Adrenal gland (tissue), 19 donors: ENCODE measurements at places on chromosomes 12 and 14. TPM values are rescaled to one million over a fixed set of nuclear protein-coding genes. Genes with fewer than 3 reads are reported as not detected.
A peak's percentile ranks its signal among the peaks of the same experiment; 100 is the strongest.

GRCh38 chr14:101065696-101066694 is 162.5 kb upstream of the RTL1 start:
- DNase-seq = peak; percentile 17

The PZP gene
- 0.17 TPM for polyA plus RNA-seq

- DNase-seq = peak; percentile 61
Observed at GRCh38 chr12:1575408-1576401, 18.7 kb downstream of the FBXL14 start.

DNA sequence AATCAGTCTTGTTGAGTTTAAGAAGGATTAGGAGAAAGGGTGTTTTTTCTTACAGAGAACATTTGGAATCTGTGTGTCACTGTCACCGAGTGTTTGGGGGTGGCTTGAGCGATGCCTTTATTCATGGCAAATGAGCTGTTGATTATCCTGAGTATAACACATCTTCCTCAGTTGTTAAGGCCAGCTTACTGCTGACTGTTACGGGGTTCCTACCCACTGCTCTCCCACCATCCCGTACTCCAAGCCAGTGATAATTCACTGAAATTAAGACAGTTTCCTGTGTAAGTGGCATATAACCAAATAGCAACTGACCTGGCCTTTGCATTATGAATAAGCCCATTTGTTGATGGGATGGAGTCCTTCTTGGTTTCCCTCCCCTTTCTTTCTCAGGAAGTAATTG is 9.5 kb downstream of the ESRRB start:
- DNase-seq = no peak

GRCh38 chr14:95460647-95461478 is 55.6 kb downstream of the SYNE3 start:
- no peak for DNase-seq

DNA sequence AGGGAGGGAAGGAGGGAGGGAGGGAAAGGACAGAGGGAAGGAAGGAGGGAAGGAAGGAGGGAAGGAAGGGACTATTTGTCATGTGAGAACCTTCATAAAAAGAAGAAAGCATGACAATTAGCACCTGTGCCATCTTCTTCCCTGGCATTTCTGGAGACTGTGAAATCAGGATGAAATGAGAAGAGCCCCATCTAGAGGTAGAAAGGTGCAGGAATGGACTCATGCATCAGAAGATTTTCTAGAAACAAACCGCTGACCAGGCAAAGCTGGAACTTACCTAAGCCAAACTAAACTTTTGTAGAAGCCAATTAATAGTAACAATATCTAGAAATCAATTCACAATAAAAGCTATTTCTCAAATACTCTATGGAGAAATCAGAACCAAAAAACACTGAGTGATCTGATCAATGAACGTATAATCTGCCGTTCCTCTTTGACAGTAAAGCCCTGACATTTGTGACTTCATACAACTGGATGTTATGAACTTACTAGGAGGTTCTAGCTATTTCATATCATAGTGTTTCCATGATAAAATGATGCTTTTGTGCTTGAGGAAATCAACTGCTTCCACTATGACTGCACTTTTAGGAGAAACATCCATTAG is 24.4 kb upstream of the CRACR2A start:
- no peak for DNase-seq

GRCh38 chr12:72269491-72269890 is 2.7 kb upstream of the TRHDE start:
- DNase-seq = no peak

DNA sequence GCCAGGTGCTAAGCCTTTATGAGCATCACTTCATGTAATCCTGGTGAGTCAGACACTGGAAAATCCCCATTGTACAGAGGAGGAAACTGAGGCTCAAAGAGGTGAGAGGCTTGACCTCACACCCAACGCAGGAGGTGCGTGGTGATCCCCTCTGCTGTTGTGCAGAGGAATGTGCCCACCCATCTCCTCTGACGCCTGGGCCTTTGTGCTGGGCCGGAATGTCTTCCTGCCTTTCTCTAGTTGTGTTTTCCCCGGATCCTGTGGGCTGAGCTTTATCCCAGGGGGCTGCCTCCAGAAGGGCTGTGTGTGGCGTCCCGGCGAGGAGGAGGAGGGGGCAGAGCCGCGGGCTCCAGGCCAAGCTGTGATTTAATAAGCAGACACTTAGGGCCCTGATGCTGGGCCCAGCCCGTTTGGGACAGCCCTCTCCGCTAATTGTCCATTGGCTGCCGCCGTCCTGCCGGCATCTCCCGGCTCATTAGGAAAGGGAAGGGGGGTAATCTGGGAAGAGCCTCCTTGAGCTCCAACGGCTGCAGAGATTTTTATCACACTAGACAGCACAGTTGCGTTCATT is 653.6 kb downstream of the MED13L start:
- DNase-seq = no peak

GRCh38 chr12:97308576-97309198 is 153.9 kb upstream of the RMST start:
- no peak for DNase-seq

The GLI1 gene
- 4.4 TPM for polyA plus RNA-seq

DNA sequence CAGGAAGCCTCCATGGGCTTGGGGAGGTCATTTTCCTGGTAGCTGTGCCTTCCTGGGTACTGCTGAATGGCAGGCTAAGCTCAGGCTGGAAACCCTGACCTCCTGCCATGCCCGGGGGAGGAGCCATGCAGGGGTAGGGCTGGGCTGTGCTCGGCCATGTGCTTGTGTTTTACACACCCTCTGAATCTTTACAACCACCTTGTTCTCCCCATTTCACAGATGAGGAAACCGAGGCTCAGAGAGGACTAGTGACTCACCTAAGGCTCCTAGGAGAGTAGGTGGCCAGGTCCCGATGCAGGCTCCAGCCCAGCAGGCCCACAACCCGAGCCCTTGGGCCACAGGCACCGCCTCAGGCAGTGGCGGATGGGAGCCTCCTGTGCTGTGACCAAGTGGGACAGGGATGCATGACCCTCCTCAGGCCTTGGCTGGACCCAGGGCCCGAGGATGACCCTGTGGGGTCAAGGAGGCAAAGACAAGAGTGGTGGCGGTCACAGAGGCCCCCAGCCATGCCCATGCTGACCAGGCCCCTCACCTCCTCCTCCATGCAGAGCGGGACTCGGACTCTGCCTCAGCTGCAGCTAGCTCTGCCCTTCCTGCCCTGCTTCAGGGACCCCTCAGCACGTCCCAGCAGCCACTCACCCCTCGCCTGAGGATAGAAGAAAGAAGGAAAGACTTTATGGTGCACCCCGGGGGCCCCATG is 136.1 kb downstream of the CALM1 start:
- DNase-seq = no peak

DNA sequence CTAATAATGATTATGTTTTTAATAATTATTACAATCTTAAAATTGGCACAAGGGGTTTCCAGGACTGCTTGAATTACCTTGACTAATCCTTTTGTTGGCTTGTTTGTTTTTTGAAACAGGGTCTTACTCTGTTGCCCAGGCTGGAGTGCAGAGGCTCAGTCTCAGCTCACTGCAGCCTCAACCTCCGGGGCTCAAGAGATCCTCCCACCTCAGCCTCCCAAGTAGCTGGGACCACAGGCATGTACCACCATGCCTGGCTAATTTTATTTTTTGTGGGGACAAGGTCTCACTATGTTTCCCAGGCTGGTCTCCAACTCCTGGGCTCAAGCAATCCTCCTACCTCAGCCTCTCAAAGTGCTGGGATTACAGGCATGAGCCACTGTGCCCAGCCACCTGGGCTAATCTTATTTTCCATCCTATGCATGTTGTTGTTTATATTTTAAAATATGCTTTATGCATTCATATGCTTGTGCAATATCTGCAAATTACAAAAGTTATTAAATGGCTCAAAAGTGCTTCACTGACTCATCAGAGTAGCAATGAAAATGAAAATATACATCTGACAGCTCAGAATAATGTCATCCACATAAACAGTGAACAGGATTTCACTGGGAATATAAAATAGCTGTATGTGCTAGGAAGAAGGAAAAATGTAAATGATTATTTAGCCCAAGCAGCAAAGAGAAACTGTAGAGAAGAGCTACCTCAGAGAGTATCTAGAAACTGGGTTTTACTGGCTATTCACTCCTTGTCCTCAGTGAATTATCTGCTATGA is 24.8 kb upstream of the PLEKHG6 start:
- no peak for DNase-seq

GRCh38 chr14:57889245-57889644 is 23.4 kb upstream of the SLC35F4 start:
- DNase-seq = peak; percentile 67

The OR6C2 gene
- polyA plus RNA-seq = not detected

The C14orf132 gene
- 14.8 TPM for polyA plus RNA-seq

The CTDSP2 gene
- polyA plus RNA-seq = 89.6 TPM

- no peak for DNase-seq
Observed at GRCh38 chr12:132065609-132066344, 78.3 kb downstream of the DDX51 start.

DNA sequence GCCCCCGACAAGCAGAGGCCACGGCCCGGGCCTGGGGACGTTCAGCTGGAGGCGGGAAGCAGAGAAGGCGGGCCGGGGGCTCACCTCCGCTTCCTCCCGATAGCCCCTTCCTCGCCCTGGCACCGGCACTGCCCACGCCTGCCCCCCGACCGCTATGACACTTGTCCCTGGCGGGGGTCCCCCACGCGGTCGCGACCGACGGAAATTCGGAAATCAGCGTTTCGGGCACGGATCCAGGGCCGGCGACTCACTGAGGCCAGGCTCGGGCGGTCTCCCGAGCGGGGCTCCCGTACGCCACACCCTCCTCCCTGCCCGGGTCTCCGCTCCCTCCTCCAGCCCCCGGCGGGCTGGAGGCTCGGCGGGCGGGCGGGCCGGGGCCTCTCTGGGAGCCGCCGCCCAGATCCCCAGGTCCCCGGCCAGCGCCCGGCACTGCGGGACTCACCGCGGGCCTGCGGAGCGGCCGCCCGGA is 581 bp downstream of the PITPNM2 start:
- peak; percentile 61 for DNase-seq

- no peak for DNase-seq
Observed at GRCh38 chr12:107983756-107984472, 145.2 kb upstream of the WSCD2 start.

DNA sequence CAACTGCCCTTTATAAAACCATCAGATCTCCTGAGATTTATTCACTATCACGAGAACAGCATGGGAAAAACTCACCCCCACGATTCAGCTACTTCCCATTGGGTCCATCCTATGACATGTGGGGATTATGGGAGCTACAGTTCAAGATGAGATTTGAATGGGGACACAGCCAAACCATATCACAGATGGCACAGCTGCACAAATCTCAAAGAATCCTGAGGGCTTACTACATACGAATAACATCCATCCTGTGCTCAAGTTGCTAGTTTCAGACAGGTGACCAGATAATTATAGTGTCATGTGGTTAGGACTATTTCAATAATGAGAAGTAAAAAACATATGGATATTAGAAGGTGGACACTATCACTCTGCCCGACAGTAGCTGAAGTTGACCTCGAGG is 211.2 kb downstream of the NUAK1 start:
- no peak for DNase-seq

- DNase-seq = no peak
Observed at GRCh38 chr14:37870170-37870569, 274.7 kb downstream of the TTC6 start.

The WNK1 gene
- 28.5 TPM for polyA plus RNA-seq

DNA sequence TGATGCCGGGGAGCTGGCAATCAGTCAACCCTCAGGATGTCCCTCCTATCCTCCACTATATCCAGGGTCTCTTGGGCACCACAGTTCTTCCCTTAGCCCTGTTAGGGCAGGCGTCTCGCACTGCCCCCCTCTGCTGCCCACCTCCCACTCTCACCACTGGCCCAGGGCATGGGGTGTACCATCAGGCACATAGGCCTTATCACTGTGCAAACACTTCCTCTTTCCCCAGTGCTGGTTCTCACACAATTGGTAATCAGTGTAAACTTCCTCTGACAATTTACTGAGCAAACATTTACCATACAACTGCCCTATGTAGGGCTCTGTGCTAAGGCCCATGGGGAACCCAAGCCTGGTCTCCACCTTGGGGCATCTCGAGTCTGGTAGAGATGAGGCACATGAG is 20.1 kb upstream of the TMED10 start:
- no peak for DNase-seq

DNA sequence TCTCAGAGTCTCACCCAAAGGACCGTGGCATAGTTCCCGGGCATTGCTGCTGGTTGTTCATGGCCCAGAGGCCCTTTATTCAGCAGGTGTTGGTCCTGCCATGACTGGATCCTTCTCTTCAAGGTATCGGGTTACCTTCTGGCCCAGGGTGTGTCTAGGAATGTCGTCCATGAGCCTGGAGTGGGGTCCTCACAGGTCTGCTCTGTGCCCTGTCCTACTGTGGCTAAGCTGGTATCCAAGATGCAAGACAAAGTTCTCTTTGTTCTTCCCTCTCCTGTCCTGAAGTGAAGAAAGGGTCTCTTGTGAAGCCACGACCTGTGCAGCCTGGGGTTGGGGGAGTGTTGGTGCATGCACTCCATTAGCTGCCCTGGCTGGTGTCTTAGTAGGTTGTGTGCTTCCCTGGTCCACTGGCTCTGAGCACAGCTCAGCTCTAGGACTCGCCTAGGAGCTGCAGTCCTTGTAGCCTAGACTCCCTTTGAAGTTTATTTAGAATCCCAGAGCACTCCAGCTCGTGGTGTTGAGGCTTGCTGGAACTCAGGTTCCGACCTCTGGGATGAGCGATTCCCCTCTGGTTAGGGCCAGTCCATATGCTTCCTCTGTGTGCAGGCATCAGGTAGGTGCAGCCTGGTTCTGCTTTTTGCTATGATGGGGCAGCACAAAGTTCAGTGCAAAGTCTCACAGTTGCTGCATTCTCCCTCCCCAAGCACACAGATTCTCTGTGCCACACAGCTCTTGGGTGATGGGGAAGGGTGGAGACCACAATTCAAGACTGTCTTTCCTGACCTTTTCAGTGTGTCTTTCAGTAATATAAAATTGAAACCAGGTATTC is 117.4 kb downstream of the NUBPL start:
- DNase-seq = no peak
